Muscle of back (tissue), 13 donors: ENCODE measurements at places on chromosomes 2 and 18.

DNA sequence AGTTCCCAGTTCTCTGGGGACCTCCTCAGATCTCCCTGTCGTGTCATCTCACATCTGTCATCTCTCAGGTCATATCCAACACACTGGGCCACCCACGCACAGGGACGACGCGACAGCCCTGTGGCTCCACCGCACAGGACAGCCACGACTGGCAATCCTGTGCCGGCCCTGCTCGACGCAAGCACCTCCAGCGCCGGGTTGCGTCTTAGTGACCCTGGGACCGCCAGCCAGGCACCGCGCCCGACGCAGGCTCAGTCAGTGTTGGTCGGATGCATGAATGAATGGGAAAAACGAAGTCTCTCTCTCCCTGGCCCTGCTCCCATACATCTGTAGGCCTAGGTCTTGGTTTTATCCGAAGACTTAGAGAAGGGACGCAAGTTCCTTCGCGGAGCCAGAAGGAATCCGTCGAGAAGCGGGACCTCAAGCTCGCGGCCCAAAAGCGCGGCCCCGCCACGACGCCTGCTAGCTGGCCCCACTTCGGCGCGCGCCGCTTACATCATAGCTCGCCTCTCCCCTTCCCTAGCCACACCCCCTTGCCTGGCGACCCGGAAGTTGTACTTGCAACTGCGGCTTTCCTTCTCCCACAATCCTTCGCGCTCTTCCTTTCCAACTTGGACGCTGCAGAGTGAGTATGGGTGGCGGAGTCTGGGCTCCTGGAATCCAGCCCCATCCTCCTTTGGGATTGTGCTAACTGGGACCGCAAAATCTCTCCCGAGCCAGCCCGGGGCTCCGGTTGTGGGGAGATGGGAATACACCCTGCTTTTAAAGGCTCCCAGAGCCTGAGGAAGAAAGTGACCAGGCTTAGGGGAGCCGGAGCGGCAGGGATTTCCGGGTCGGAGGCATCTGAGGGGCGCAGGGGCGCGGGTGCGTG lies at the start of gene RPL31:
Gene RPL31, plus strand, starts transcription at position 599 of the 871 bp plus-strand sequence. CDS start 413 bp downstream, outside the sequence.
- DNase-seq: peak; percentile 97

DNA sequence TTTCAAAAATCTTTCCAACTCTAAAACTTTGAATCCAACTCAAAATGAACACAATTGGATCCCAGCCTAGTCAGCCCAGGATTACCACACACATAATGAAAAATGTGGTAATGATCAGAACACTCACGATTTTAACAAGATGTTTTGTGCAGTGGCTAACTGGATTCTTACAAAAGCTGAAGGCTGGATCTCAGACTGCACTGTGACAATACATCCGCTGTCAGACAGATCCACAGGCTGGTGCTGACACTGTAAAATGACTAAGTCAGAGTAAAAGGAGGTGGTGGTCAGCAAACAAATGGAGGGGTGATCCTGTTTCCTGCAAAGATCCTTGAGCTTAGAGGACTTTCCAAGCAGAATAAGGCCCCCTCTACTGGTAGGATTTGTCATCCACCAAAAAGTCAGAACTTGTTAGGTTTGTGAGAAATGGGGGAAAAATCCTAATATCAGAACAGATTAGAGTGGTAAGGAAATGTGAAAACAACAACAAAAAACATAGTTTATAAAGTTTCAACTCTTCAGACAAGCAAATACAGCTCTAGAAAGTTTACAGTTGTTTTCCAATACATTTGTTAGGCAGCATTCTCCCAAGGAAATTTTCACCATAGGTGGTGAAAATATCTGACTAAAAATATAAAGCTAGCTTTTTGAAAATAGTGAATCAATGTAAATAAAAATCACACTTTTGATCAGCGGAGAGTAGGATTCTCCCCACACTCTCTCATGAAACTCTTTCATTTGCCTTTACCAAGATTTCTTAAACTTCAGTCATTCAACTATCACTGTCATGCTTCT lies 211.9 kb downstream of the AGPS start:
- peak; percentile 89 for DNase-seq

DNA sequence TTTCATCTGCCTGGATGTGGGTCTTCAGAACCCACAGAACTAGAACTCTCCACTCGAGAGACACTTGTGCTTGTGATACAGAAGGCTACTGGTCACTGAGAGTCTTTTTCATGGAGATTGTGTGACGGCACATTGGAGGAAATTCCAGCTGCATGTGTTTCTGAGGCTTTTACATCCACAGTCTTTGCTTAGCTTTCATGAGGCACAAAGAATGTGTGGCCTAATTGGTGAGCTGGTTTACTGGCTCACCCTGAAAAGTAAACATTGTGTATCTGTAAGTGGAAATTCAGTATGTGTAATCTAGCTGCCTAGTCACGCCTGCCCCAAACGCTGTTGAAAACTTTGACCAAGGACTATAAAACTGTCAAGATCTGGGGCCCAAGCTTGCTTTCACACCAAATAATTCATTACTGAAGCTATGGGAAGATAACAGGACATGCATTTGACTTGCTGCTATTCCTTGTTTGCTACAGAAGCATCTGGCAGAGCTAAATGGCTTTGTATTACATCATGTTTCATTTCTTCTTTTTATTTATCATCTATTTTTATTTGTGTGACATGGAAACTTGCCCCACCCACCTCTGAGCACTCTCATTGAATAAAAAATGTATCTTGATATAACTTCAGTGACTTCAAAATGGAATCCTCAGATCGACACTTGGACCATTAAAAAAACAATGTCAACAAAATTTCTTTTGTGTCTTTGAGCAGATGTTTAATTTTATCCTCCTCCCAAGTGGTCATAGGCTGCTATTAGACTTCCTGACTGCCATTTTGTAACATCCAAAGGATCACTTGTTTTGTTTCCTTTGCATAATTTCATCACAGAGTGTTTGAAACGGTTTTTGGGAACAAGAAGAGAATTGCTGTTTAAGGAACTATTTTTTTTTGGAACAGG lies 80.2 kb downstream of the EFEMP1 start:
- DNase-seq: peak; percentile 93

DNA sequence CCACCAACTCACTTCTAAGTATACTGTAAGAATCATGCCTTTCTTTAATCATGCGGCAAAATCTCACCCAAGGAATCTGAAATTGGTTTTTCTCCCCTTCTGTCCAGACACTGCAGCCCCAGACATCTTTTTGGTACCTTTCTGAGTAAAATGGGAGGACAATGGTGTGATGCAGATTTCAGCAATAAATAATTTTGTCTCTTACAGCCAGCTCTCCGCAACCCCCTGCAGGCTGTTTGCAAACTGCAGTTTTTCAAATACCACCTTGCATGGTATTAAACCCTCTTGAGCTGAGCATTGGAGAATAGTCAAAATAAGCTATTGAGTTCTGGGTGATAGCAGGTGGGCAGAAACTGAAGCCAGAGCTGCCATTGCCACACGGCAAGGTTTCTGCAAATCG lies 32.2 kb downstream of the GPR39 start:
- DNase-seq: peak; percentile 2

DNA sequence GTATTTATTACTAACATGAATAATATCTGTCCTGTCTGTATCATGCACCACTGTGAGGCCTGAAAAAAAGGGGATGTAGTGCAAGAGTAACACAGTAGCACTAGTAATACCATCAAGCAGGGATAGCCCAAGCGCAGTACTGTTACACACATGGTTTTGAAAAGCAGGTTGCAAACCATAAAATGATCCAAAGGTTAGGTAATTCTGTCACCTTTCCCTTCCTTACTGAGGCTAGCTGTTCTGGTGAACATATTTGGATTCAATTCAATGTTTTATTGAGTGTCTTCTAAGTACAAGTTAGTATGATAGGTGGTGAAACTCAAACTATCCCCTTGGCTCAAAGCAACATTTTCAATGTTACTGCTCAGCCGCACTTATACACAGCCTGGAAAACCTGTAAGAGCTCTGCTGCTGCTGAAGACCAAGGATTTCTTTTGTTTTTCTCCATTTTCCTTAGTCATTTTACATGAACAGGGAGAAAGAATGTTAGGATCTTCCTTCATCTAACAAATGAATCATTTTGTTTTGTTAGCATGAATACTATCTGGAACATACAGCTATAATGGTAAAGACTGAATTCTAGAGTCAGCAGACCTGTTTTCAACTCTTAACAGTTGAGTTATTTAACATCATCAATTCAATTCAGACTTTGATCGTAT lies 102.5 kb upstream of the ITPRID2 start:
- DNase-seq: no peak

DNA sequence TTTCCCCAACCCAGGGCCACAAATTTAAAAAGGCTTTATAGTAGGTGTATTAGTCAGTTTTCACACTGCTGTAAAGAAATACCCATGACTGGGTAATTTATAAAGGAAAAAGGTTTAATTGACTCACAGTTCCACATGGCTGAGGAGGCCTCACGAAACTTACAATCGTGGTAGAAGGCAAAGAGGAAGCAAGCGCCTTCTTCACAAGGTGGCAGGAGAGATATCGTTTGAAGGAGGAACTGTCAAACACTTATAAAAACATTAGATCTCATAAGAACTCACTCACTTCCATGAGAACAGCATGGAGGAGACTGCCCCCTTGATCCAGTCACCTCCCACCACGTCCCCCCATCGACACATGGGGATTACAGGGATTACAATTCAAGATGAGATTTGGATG lies 70.4 kb downstream of the FECH start:
- DNase-seq: no peak

DNA sequence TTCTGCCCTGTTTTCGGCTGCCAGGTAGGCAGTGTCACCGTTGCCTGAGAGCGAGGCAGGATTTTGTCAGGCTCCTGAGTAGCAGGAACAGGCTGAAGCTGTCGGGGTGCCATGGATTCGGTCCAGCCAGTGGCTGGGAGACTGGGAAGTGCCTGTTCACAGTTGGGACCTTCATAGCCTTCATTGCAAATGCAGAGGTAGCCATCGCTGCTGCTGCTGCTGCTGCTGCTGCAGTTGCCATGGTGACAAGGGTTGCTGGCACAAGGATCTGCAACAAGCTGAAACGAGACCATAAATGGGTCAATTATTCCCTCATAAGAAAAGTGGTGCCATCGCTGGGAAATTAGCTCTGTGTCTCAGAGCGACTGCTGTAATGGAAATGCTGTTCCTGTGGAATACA lies 122.7 kb downstream of the DNER start:
- DNase-seq: no peak

DNA sequence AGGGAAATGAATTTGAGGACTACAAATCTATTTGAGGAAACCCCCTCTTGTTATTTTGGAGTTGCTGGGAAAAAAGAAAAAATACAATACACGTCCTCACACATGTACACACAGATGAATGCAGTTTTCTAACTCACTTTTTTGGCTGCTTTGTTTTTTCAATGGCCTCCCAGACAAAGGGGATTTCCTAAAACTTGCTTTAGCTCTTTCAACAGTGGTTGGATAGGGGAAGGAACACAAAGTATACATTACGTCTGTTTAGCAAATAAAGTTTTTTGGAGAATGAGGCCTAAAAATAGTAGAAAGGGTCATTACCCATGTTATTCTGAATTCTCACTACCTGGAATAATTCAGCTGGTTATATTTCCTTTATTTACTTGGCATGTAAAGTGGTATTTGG lies 125.3 kb upstream of the ITGB6 start:
- no peak for DNase-seq

GRCh38 chr2:101815154-101815553 lies 117.6 kb downstream of the MAP4K4 start:
- no peak for DNase-seq

DNA sequence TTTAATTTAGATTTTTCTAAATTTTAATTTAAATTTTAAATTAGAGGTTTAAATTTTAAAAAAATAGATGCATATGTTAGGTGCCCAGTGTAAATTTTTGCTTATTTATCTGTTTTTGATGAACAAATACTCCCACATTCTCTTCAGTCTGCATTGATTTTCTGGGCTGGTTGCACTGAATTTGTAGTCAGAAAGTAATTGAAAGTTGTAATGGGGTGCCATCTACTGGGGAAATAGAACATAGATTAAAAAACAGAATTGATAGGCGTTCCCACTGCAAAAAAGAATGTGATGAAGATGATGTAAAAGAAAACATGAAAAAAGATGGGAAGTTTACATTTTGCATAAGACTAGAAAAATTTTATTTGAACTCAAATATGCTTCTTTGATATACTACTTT lies 51.7 kb upstream of the CCDC85A start:
- peak; percentile 46 for DNase-seq

DNA sequence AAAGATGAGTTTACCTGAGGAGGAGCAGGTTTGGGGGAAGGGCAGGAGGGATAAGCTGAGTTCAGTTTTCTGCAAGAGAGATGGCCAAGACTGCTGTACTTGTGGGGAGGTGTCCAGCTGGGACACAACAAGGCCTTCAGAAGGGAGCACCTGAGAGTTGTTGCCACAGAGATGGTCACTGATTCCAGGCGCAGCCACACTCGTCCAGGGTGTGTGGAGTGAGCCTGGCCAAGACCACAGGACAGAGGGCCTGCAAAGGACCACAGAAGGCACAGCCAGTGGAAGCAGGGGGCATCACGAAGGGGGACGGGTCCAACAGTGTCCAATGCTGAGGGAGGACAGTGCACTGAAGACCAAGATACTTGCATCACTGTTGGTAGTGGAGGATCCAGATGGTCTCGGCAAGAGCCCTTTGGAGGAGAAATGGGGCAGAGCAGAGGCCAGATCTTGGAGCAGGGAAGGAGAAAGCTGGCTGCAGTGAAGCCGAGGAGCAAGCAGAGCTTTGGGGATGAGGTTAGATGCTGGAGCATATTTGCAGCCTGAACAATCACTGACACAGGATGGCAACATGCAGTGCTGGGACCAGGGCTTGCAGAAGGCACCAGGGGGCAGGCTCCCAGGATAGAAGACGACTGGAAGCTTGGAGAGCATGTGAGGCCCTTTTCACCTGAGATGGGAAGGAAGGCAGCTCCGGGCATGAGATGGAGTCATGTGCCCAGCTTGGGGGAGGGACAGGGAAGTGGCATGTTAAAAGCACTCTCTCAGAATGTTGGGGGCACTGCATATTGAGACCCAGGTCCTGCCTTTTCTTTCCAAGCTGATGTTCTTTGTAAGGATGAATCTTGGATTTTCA lies 214.0 kb downstream of the CYP26B1 start:
- DNase-seq: no peak

DNA sequence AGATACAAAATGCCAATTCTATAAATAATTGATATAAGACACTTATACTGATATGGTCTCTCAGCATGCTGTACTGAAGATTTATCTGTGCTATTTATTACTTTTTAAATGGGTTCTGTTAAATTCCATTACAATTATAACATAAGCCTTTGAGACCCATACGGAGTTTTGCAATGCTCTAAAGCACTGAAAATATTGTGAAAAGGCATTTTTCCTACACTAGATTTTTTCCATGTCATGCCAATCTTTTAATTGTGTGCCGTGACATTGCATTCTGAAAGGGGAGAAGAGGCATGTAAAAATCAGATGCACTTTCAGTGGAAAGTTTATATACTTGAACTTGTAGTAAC lies 46.5 kb downstream of the EFEMP1 start:
- DNase-seq: no peak

GRCh38 chr2:179233626-179234430 lies 30.8 kb downstream of the SESTD1 start:
- DNase-seq: no peak

- peak; percentile 89 for DNase-seq
Observed at GRCh38 chr2:238938401-238939055, 90.6 kb downstream of the TWIST2 start.
